ENCODE measurements at places on chromosomes 3 and 15. TPM values are rescaled to one million over a fixed set of nuclear protein-coding genes. Genes with fewer than 3 reads are reported as not detected.

SETMAR gene
- 15.0 TPM for total RNA-seq

CCDC13 gene
- 0.79 TPM for total RNA-seq

RTP3 gene
- not detected for total RNA-seq

RARRES1 gene
- 0.16 TPM for total RNA-seq

- no peak for DNase-seq
Observed at GRCh38 chr3:12750223-12750622, 8.8 kb downstream of the TMEM40 start.

DNA sequence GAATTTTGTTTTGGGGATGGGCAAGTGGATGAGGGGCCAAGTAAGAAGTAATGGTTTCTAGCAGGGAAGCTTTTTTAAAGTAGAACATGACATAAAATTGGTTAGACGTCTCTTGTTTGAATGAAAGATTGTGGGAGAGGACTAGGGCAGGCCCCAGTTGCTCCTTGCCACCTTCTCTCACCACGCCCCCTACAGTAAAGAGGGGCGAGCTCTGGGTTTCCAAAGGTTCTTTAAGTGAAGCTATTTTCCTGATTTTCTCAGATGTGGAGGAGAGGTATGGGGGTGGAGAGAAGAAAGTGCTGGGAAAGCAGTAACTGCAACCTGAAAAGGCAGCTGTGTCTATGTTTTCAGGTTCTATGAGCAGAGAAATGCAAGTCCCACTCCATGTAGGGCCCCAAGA lies 32.6 kb upstream of the SKIL start:
- DNase-seq, result no peak

- DNase-seq, result no peak
Observed at GRCh38 chr15:74664028-74664616, 31.7 kb downstream of the EDC3 start.

GRCh38 chr15:56608993-56609392 lies 124.3 kb downstream of the ZNF280D start:
- DNase-seq, result no peak
